ENCODE measurements at places on chromosomes 12 and 14. TPM values are rescaled to one million over a fixed set of nuclear protein-coding genes. Genes with fewer than 3 reads are reported as not detected.

- DNase-seq = no peak
Measured at GRCh38 chr14:104521816-104522745, 57.5 kb upstream of the C14orf180 start.

DNA sequence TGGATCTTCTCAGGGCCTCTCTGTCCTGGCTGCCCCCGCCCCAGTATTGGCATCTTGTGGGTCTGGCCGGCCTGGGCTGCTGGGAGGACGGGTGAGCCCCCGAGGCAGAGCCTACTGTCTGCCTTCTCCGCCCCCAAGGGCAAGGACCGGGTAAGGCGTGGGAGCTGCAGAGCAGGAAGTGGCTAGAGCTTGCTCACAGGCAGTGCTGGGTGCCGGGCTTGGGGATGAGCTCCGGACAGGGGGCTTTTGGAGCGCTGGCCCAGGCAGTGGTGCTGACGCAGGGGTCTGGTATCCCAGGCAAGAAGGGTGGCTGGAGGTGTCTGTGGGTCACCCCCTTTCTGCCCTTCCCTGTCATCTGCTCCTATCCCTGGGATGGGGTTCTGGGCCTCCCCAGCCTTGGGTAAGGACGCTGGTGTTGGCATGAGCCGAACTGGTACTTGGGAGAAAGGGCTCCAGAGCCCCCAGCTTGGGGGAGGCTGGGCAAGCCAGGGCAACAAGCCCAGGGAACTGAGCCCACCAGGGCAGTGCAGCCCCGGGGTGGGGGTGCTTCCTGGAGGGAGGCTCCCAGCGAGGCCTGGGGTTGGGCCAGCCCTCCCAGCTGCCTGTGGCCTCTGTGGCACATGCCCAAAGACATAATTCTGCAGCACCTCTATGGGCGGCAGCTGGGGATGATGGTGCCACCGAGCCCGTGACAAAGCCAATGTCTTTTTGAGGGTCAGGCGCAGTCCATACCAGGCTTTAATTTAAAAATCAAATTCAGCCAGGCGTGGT is 126.3 kb downstream of the KIF26A start:
- DNase-seq = no peak

GRCh38 chr14:101019541-101019940 is 116.0 kb upstream of the RTL1 start:
- no peak for DNase-seq

Gene POTEG
- not detected for total RNA-seq

Gene GPR132
- 0.26 TPM for total RNA-seq

Data from fibroblast of lung (primary cell).